ENCODE measurements at places on chromosomes 7 and 10.

DNA sequence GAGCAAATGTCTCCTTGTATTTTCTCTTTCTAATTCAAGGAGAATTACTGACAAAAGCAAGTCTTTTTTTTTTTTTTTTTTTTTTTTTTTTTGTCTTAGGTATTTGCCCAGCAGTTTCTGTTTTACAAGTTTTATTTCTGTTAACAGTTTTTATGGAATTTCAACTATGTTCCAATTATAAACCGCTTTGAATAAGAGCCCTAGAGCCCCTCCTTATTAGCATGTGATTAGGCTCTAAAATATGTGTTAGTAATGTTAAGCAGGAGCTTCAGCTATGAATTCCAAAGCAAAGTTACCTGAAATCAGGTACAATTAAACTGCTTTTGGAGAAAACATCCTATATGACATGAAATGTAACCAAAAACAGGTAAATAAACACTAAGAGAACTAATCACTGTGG is 997.0 kb upstream of the POT1 start:
- no peak for DNase-seq

GRCh38 chr7:28738412-28738811 is 219.7 kb downstream of the TRIL start:
- no peak for DNase-seq

GRCh38 chr7:69780379-69780778 is 182.1 kb downstream of the AUTS2 start:
- no peak for DNase-seq

DNA sequence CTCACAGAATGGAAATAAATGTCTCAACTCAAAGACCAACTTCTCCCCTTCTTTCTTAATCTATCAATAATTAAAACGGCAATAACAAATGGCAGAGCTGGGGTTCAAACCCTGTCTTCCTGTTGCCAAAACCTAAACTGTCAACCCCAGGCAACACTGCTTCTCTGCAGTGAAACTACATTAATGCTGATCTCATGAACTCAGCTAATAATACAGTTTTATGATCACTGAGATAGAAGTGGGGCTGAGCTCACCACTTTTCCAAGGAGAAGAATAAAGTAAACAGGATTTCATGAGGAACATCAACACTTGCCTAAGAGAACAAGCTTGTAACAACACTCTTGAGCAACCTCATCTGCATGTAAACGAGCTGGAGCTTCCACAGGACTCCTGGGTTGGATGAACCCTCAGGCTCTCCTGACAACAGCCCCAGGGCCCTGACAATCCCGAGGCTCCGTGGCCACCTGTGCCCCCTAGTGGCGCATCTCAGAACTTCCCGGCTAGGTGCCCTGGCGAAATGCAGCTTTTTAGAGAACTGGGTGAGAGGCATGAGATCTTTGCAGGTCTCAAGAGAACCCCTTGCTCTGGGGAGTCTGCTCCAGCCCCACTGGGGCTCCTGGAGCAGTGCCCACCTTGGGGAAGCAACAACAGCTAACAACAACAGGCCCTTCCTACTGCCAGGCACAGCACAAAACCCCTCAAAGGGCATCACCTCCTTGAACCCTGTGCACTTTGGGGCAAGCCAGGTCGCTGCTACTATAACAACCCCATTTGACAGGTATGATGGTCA is 169.3 kb downstream of the SH3PXD2A start:
- no peak for DNase-seq

- no peak for DNase-seq
Measured at GRCh38 chr7:16649196-16649595, 3.2 kb downstream of the BZW2 start.

- DNase-seq: no peak
Measured at GRCh38 chr10:80265740-80266512, 23.5 kb downstream of the MAT1A start.

DNA sequence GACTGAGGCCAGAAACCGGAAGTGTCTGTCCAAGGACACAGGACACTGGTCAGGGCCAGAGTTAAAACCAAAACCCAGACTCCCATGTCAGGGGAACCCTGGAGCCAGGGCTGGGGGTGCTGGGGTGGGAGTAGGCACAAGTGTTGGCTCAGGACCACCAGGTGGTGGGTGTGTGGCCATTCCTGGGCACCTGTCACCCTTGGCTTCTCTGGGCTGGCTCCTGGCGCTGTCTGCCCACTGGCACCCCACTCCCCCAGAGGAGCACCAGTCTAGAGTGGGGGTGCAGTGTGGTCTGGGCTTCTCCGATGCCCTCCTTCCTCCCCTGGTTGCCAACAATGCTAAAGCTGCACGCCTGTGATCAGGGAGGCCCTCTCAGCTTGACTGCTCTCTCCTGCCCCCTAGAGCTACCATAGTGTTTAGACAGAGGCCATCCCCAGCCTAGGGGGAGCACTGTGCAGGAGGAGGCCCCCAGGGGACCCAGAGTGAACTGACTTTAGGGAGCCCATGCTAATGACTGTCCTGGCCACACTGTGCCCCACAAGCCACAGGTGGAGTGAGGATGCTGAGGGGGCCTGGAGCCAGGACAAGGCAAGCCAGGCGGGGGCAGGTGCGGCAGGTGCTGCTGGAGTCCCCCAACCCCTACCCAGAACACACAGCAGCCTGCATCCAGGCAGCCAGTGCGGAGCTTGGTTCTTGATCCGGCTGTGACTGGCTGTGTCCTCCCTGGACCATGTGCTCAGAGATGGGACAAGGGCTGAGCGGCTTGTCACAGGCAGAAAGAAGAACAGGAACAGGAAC is 11.0 kb downstream of the RASGEF1A start:
- no peak for DNase-seq

- DNase-seq: no peak
Measured at GRCh38 chr7:43528576-43529354, 54.1 kb upstream of the STK17A start.

DNA sequence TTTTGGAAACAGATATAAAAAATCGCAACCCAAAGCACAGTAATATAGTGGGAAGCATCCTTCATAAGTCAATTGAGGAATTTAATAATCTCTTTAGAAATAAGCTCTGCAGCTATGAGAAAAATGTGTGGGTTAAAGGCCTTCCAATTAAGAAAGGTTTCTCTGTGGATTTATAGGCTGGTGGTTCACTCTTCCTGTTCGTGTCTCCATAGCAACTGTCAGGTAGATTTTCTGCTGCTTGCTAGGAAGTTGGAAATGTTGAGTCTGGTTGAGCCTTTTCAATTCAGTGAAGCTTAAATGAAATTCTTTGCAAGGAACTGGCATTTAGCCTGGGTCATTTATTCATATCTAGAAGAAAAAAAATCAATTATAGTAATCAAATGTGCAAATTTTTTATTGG is 652.8 kb upstream of the CELF2 start:
- DNase-seq: no peak

- no peak for DNase-seq
Measured at GRCh38 chr7:18337048-18337809, 158.3 kb upstream of the HDAC9 start.

GRCh38 chr10:69359594-69359993 is 57.1 kb downstream of the TACR2 start:
- DNase-seq: no peak

DNA sequence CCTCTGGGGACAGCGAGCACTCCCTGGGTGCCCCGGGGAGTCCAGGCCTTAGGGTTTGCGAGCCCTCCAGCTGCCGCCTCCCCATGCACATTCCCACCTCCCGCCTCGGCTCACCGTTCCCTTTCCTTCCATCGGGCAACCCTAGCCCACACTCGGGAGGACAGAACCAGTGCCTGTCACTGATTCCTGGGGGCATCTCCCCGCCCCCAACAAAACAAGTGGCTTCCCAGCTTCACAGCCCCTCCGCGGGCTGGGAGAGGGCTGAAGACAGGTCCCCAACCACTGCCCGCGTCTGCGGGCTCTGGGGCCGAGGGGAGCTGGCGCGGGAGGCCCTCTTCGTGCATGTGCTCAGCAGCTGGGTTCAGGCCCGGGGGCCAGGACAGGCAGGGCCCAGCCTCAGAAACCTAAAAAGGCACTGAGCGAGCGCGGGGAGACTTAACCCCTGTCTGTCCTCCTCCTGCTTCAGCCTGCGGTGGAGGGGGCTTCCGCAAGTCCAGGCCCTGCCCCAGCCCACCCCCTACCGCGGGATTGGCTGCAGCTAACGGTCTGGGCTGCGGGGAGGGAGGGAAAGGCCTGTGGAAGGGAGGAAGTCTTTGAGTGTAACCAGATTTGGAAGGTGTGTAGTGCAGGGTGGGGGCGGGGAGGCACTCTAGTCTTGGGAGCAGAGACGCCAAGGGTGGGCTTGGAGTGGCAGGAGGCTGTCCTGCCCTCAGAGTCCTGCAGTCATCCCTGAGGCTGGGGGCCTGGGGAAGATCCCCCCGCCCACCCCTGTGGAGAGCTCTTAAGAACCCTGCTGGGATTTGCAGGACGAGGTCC is 1.2 kb downstream of the FLNC start:
- no peak for DNase-seq

DNA sequence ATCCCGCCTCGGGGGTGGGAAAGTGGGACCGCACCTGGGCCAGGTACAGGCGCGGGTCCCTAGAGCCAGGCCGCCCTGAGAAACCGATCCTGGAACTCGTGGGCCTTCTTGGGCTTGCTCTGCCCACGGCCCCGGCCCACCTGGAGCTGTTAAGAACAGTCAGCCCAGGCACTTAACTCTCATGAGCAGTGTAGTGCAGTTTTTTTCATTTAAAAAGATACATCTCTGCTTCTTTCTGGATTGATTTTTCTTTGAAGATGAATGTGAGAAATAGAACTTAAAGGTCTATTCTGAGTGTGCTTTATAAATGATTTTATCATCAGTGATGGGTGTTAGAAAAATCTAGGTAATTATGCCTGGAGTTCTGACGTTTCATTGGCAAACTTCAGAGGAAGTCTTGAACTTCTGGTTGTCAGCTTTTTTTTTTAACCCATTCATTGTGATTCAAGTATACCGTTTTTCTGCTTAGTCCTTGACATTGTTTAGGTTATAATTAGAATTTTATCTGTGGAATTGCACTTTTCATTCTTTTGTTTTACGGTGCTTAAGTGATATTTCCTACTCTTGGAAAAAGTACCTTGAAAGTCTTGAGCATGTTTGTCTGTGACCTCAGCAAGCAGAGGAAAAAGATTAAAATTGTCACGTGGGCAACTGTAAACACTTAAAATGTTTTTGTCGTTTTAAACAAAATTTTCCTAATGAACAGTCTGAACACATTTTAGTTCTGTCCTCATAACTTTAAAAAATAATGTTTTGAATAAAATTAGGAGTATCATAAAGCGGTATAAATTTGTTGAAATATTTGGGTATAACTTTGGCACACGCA is 906 bp downstream of the CDK1 start:
- no peak for DNase-seq

DNA sequence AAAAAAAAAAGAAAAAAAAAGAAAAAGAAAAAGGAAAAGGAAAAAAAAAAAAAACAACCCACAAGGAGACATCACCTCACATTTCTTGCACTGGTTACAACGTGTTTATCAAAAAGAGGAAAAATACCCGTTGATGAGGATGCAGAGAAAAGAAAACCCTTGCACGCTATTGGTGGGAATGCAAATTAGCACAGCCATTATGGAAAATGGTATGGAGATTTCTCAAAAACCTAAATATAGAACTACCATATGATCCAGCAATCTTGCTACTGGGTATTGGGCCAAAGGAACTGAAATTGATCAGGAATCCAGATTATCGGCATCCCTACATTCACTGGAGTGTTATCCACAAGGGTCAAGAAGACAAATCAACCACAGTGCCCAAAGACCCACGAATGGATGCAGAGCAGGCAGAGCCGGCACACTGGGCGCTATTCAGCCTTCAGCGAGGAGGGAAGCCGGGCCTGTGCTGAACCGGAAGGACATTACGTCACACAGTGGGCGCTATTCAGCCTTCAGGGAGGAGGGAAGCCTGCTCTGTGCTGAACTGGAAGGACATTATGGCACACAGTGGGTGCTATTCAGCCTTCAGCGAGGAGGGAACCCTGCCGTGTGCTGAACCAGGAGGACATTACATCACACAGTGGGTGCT is 258.7 kb downstream of the ZMYND11 start:
- no peak for DNase-seq

- no peak for DNase-seq
Measured at GRCh38 chr10:70563230-70563629, 39.3 kb downstream of the PRF1 start.

DNA sequence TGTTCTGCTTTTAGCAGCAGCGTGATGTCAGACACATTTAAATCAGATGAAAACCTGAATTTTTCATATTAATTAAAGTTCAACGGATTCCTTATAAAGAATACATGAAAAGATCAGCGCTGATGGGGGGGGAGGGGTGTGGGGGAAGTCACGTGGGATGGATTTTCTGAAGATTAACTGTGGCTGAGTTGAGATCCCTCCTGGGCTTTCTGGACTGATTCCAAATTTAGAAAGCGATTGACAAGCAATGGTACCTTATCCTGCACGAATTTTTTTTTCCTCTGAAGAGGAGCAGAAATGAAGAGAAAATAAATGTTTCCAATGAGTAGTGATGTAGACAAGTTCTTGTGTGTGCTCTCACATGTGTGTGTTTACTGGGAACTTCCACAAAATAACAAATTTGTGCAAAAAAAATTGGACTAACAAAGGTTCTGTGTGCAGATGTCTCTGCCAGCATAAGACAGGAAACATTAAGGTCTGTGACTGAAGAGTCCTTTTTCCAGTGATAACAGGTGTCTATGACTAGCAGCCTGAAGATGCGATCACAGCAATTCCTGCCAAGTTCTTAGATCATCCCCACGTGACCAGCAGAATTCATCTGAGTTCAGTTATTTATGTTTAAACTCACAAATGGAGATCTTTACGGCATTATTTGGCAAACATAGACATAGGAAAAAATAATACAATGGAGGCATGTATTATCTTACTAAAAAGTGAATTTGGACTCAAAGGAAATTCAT is 585.2 kb upstream of the CELF2 start:
- DNase-seq: no peak

- DNase-seq: no peak
Measured at GRCh38 chr10:71893920-71894319, 42.9 kb upstream of the PSAP start.

DNA sequence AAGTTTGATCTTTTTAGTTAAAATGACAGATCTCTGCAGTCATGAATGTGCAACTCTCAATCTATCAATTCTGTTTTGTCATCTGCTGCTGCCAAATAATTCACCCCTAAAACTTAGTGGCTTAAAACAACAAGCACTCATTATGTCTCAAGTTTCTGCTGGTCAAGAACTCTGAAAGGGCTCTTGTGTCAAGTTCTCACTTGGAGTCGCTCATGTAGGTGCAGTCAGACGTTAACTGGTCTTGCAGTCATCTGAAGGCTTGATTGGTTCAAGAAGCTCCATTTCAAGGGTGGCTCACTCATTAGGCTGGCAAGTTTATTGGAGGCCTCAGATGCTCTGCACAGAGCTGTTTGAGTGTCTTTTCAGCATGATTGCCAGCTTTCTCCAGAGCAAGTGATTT is 28.5 kb upstream of the LRRC72 start:
- no peak for DNase-seq

- DNase-seq: no peak
Measured at GRCh38 chr7:73721377-73721817, 1.9 kb upstream of the STX1A start.

DNA sequence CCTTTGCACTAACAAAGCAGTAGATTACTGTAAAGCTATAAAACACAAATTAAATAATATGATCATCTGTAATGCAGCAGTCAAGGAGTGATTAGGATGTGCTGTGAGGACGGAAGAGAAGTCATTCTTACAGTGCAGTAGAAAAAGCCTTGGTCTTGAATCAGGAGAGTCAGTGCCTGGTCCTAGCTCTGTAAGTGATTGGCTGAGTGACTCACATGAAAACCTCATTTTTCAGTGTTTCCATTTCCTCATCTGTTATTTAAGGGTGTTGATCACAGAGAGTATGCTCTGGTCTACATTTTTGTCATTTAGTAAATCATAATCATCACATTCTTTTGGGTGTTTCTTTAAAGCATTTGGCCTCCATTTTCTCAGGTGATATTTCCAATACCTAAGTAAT is 717.8 kb downstream of the LRMDA start:
- no peak for DNase-seq

- no peak for DNase-seq
Measured at GRCh38 chr10:13422800-13423199, 74.7 kb upstream of the SEPHS1 start.

Data from fibroblast of skin of left quadriceps (primary cell).